Activated CD4-positive, alpha-beta T cell treated with anti-CD3 and anti-CD28 coated beads for 48 hours (primary cell): ENCODE measurements at places on chromosomes 1 and 21.
A peak's percentile ranks its signal among the peaks of the same experiment; 100 is the strongest.

- DNase-seq: no peak
These were observed 1.9 kb downstream of the WDR26 start for GRCh38 chr1:224432672-224433040.

- DNase-seq: peak; percentile 11
These were observed 2.1 kb downstream of the PRDM15 start for GRCh38 chr21:41876928-41877652.

DNA sequence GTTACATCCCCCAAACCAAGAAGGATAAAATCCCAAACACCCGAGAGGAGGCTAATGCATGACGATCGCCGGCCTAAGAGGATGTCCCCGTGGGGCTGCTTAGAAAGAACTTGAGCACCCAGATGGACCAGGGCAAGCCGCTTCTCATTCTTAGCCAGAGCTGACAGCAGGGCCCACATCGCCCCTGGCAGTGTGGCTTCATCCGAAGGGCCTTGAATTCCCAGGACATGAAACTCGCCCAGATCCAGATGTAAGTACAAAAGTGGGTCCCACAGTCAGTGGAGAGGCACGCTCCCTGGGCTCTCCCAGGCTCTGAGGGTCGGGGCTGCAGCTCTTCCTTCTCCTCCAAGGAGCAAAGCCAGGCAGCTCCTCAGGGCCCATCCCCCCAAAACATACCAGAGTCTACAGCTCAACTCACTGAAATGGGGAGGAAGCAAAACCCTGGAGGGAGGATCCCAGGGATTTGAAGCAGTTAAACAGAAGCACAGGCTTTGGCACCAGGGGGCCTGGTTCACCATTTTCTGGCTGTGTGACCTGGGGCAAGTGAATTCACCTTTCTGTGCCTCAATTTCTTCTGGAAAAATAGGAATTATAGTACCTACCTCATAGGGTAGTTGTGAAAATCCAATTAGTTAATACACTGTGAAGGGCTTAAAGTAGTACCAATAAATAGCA lies 85.6 kb downstream of the MAN1C1 start:
- no peak for DNase-seq

- peak; percentile 20 for DNase-seq
These were observed 24.5 kb upstream of the RGS1 start for GRCh38 chr1:192550922-192551534.

DNA sequence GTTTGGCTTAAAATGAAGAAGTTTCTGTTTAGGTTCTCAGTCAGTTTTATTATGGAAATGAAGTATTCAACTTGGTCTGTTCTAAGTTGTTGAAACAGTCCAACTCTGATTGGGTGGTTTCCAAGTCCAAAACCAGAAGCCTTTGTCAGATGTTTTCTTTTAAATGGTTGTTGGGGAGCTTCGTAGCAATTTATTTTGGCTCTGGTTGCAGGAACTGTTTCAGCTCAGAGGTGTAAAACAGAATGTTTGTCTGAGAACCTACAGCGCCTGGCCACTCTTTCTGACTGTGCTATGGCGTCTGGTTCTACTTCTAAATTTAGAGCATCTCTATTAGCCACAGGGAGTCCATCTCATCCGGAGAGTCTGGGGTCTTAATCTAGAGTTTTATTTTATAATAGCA lies 582.6 kb upstream of the TMPRSS15 start:
- DNase-seq: no peak

- no peak for DNase-seq
These were observed 38.4 kb upstream of the SPAG17 start for GRCh38 chr1:118223426-118223825.

DNA sequence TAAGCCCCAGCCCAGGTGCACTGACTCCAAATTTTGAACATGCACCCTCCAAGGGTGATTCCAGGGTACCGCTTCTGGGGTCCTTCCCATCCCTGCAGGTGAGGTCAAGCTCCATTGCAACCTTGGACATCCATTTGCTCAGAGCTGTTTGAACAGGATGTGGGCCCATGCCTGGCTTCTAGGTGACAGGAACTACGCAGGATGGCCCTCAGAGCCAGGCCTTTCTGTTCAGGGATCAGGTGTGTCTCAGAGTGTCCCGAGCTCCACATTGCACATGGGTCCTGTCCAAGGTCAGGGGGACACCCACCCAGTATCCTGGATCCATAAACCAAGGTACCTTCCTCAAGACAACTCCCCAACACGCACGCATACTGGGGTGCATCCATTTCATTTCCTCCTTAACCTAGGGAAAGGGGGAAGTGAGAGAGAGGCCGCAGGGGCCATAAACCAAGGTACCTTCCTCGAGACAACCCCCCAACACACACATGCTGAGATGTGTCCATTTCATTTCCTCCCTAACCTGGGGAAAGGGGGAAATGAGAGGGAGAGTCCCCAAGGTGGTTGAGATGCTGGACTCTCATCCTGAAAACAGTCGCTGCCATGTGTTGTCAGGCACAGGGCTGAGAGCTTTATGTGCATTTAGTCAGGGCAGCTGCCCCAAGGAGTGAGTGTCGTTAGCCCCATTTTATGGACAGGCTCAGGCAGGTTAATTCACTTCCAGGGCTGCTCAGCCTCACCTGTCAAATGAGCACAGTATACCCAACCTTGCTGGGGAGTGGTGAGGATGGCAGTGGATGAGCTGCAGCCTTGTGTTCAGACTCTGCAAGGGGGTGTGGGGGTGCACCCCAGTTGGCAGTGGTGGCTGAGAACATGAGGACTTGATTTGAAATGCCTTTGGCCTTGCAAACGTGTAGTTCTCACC lies 2.1 kb downstream of the SLC66A1 start:
- DNase-seq: no peak

DNA sequence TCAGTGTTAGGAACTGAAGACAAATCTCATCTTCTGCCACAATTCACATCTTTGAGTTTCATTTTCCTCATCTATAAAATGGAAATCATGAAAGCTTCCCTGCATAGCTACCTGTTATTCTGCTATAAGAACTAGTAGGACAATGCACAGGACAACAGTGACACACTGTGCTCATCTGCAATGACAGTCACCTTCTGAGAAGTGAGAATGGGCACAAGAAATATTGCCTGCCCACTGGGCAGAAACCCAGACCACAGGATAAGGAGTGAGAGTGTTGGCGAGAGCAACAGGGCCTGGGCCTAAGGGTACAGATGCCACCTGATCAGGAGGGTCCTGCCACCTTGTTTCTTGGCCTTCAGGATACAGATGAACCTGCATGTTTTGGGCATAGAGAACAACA lies 23.3 kb upstream of the ARTN start:
- DNase-seq: no peak

DNA sequence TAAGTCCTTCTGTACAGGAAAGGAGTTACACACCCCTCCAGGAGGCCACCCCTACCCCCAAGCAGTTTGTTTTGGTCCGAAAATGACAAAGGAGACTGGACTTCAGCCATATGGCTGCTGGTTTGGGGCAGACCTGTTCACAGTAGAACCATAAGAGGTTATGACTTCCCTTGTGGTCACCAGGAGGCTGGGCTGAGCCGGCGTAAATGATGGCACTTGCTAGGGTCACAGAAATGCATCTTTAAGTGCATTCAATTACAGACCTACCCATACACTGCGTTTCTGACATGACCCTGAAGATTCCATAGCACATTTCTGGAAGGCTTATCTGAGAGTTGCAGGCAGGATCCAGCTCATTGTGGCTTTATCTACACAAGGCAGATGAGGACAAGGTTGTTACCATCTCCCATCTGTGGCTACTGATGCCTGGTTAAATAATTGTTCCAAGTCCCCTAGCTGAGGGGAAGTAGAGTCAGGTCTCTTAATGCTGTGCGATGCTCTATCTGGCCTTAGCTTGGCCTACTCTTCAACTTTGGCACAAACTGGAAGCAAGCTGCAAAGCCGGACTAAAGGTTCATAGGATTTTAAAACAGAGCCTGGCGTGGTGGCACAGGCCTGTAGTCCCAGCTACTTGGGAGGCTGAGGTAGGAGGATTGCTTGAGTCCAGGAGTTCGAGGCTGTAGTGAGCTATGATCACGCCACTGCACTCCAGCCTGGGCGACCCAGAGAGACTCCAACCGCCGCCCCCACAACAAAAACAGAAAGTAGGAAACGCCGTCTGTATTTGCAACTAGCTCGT lies 1.7 kb upstream of the TRIM67 start:
- no peak for DNase-seq

DNA sequence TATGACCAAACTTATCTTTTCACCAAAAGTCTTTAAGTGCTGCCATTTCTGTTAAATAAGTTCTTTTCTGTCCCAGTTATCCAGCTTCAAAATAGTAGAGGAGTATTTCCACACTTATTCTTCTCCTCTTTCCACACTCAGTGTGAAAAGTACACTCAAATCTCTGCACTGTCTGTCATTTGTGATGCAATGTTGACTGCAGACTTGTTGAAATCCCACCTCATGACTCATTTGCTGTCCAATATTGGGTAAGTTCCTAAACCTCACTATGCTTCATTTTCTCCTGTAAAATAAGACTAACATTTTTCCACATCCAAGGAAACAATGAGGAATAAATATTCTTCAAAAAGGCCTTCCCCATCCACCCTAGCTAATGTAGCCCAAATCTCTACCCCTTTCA lies 17.5 kb downstream of the LRRIQ3 start:
- DNase-seq: no peak

- DNase-seq: no peak
These were observed 35.2 kb downstream of the CFAP57 start for GRCh38 chr1:43207229-43207853.

- no peak for DNase-seq
These were observed 70.4 kb downstream of the UBE4B start for GRCh38 chr1:10103193-10103592.

GRCh38 chr1:67544921-67545320 lies 114.7 kb upstream of the SERBP1 start:
- DNase-seq: no peak

GRCh38 chr1:185804206-185804605 lies 70.0 kb downstream of the HMCN1 start:
- no peak for DNase-seq

DNA sequence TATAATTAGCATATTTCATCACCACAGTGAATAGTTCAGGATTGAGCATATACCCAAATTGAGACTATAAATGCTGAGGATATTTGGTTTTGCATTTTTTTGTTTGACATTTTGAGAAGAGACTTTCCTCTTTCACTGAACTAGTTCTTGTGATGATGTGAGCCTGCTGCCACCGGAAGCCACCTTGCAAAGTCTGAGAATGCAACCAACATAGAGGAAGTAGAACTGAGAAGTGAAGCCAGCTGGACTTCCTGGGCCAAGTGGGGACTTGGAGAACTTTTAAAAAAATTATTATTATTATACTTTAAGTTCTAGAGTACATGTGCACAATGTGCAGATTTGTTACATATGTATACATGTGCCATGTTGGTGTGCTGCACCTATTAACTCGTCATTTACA lies 102.3 kb downstream of the RPE65 start:
- DNase-seq: no peak

DNA sequence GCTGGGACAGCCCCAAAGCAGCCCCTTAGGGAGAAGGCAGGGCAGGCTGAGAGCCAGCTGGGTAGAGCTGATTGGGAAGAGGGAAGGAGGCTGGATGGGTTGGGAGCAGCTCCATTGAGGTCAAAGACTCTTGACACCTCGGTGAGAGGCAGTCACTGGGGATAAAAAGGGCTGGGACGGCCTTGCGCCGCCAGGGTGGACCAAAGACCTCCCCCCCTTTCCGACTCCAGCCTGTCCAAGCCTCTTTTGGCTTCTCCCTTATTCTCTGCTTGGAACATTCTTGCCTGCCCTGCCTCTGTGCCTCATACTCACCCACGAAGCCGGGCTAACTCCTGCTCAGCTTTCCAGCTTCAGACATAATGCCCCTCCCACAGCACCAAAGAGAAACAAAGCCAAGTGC lies 51.1 kb downstream of the LRRC38 start:
- no peak for DNase-seq

DNA sequence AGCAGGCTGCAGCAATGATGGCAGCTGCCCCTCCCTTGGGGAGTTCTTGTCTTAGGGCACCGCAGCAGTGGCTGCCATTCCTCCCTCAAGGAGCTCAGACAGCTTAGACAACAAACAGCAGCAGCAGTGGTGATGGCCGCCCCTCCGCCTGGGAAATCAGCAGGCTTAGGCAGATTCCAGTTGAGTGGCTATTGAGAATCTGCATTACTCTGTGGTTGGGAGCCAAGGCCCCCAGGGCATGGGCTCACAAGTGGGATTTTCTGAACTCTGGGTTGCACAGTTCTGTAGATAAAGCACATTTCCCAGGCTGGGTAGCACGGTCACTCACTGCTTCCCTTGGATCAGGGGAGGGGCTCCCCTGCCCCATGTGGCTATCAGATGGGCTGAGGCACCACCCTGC lies 1280.7 kb upstream of the TMPRSS15 start:
- DNase-seq: no peak

DNA sequence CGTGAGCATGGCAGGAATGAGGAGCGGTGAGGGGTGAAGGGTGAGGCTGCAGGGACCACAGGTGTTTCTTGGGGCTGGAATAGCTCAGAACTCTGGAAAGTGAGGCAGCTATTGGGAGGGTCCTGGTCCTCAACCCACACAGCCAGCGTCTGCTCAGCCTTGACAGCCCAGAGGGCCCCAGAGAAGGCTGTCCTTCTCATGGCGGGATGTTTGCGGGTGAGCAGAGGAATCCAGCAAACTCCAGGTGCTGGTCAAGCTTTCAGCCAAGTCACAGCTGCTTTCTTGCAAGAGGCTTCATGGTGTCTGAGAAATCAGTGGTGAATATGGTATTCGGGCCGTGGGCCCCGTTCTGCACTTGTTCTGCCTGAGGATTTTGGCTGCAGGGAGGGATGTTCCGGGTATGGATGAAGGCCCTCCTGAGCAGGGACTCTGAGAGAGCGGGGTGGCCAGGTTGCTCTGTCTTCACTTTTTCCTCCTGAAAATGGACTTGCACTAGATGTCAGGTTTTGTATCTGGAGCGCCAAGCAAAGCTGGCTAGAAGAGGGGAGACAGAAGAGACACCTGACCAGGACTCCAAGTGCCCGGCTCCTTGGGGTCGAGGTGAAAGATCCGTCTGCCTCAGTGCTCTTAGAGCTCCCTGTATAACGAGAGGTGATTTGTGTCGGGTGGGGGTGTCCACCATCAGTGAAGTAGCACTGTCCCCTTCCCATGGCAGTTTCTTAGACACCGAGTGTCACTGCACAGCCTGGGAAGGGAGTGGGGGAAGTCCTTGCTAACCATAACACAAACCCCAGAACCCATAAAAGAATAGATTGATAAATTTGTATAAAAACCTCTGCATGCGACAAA lies 139.9 kb downstream of the PEX14 start:
- DNase-seq: no peak

GRCh38 chr1:87717157-87717670 lies 388.5 kb downstream of the LMO4 start:
- no peak for DNase-seq

DNA sequence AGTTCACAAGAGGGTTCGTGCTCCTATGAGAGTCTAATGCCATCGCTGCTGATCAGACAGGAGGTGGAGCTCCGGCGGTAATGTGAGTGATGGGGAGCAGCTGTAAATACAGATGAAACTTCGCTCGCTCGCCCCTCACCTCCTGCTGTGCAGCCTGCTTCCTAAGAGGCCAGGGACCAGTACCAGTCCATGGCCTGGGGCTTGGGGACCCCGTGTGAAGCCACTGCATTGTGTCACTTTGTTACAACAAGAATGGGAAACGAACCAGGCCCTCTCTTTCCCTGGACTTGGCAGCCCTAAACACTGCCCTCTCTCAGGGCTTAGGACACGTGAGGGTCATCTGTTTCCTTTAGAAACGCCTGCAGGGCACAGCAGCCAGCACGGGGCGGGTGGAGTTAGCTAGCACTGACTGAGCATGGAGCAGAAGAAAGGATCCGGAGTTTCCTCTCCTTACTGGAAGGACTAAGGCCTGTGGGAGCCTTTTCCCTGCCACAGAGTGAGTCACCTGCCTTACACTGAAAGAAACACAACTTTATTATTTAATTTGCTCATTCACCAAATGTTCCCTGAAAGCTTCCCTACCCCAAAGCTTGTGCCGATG lies 185.2 kb upstream of the TMEM51 start:
- no peak for DNase-seq
